Stimulated activated CD8-positive, alpha-beta memory T cell treated with anti-CD3 and anti-CD28 coated beads, Interleukin-12 subunit alpha, Interleukin-12 subunit beta, amount 100 ng/mL, for 1 hour (primary cell): ENCODE measurements at places on chromosomes 7 and 10.

DNA sequence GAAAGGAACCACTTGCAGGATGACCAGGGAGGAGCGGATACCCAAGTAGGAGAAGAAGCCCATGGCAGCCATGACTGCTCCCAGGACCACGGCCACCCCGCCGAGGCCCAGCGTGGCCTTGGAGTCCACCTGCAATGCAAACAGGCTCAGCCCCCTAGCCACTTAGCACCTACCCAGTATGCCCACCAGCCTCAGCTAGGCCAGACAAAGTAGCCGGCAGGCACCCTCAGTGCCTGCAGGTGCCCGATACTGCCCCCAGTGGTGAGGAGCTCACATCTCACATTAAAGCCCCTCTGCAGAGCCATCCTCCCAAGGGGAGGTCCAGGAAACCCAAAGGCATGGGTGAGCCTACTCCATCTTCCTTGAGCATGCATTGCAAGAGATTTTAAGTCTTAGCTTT is 6.6 kb downstream of the NPC1L1 start:
- peak; percentile 13 for DNase-seq

- no peak for DNase-seq
Measured at GRCh38 chr10:3347413-3348182, 175.0 kb upstream of the PITRM1 start.

DNA sequence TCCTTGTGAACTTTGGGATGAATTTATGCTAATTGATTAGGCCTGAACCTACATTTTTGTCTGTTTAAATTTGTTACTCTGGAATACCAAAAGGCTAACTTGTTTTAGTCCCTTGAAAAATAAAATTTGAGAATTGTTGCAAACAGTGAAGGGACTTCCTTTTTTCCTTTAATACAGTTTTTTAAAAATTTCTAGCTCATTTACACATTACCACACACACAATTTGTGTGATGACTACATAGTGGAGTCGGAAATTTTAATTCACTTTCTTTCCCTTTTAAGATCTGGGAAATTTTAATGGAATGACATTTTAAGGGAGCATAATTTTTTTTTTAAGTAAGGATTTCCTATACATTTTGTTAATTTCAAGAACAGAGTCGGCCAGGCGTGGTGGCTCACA is 8.6 kb upstream of the TMEM236 start:
- no peak for DNase-seq

DNA sequence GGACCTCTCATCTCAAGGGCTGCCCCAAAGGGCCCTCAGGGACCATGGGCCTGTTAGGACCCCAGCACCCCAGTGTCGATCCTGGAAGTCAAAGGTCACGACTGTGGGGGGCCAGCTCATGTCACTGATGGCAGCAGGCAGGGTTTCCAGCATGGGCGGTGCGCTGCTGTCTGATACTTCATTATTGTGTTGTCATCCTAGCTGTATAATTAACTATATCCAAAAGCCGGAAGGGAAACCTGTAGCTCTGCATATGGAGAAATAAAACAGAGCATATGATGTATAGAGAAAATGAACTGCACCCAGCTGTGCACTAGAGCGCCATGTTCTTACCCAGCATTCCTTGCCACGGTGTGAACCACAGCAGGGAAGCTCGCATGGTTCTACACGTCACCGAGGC is 196.3 kb downstream of the EBF3 start:
- no peak for DNase-seq

DNA sequence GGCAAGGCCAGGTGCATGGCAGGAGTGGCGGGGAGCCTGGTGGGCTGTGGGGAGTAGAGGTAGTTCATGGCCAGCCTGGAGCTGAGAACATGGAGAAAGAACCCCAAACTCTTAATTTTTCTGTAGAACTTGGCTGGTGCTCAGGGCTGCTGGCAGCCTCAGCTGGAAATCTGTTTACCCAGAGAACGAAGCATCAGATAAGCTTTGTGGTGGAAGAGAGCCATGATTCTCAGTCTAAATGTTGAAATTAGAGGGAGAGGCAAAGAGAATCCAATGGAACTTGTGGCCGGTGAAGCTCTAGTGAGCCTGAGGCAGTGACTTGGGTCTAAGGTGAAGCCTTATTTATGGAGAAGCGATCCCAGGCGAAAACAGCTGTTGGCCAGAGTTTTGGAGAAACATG is 126.4 kb downstream of the CCDC3 start:
- no peak for DNase-seq

- DNase-seq = no peak
Measured at GRCh38 chr7:93092757-93093370, 24.9 kb downstream of the SAMD9 start.

DNA sequence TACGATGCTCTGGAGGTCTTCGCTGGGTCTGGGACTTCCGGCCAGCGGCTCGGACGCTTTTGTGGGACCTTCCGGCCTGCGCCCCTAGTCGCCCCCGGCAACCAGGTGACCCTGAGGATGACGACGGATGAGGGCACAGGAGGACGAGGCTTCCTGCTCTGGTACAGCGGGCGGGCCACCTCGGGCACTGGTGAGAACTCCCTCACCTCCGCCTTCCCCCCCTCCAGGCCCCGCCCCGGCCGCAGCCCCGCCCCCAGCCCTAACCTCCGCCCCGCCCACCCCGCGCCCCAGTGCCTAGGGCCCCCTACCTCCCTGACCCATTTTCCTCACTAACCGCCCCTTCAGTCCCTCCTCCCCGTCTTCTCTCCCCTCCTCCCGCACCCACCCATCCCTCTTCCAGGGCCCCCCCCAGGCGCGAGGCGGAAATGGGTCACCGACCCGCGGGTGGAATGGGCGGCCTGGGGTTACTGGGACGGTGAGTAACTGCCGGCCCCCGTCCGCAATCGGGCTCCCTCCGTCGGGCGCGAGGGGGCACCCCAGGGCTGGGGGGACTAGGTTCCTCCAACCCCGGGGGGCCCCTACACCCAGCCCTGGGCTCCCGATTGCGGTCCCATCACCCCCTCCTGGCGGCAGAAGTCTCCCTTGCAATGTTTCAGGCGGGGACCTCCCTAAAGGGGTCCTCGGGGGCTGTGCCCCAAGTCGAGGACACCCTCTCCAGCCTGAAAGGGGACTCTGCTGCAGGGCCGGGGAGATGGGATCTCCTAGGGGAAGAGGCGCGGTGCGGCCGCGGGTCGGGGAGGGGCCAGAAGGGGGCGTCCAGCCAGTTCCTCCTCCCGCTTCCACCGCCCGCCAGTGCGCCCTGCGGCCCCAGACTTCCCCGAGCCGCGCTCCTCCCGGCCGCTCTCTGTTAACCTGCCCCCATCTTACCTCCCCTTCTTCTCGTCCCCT is 2.1 kb downstream of the PCOLCE start:
- peak; percentile 49 for DNase-seq

GRCh38 chr7:36303202-36304098 is 86.2 kb upstream of the ANLN start:
- DNase-seq = no peak
